DMS79 (cell line): ENCODE measurements at places on chromosomes 3 and 15.

DNA sequence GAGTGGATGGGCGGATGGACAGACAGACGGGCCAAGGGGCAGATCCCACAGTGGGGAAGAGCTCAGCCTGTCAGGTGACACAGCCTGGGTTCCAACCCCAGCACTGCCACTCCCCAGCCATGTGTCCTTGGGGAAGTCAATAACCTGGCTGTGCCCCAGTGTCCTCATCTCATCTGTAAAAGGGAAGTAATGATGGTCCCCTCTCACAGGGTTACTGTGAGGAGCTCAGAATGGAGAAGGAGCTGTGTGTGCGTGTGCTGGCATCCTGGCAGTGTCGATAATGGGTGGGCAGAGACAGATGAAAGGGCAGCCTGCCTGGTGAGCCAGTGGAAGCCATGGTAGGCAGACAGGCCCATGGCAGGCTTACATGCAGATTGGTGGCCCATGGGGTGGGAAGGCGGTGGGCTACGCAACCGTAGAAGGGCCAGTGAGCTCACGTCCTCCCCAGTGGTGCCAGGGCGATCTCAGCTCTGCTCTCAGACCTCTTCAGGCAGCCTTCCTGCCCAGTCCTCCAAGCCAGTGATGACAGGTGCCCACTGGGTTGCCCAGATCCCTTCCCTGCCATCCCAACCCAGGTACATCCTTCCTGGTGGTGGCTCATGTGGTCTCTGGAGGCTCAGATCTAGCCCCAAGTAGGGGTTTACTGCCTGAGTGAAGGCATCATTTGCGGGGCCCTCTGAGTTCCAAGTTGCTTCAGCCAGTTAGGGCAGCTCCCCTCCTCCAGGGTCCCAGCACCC is 2.3 kb upstream of the DNAJB8 start:
- no peak for DNase-seq

DNA sequence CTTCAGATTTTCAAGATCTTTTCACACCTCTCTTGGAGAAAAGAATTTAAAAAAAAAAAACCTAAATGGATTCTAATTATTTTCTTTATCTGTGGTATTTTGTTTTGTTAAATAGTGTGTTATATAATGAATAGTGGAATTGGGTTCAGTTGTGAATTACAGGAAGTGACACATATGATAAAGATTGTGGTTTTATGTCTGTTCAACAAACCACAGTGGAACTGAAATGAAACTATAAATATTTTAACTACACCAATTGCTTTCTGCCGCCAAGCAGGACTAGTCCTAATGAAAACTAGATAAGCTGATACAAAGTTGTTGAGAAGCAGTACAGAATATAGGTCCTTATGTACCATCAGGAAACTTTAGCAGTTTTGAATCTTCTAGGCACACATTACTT is 121.6 kb downstream of the UBE2E2 start:
- DNase-seq = no peak

DNA sequence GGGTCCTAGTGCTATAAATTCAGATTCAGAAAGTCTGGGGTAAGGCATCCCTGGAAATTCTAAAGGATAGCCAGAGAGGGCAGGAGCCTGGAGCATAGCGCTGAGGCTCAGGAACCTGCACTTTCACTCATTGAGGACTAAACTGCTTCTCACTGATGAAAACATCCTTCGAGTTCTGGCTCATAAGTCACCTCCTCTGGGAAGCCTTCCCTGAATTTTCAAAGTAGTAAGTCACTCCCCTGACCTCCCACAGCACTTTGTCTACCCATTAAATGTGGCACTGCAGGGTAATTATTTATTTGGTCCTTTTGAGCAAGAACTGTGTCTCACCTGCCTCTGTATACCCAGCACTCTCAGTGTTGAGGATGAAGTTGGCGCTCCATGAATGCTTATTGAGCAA is 30.9 kb downstream of the HRH1 start:
- no peak for DNase-seq

DNA sequence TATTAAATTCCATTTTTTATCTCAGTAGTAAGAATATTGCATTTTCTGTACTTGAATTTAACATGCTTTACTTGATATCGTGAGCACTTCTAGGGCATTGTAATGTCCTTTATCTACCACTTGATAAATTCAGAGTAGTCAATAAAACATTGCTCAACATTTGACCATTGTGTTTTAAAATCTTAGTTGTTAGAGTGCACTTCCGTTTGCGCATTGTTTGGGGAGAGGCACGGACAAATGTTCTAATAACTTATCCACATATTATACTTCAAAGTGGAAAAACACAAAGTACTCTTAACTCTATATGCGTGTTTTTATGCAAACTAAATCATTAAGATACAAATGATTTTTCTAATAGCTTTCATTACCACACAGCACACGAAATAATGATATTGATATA is 419 bp downstream of the FAM227B start:
- DNase-seq = no peak

DNA sequence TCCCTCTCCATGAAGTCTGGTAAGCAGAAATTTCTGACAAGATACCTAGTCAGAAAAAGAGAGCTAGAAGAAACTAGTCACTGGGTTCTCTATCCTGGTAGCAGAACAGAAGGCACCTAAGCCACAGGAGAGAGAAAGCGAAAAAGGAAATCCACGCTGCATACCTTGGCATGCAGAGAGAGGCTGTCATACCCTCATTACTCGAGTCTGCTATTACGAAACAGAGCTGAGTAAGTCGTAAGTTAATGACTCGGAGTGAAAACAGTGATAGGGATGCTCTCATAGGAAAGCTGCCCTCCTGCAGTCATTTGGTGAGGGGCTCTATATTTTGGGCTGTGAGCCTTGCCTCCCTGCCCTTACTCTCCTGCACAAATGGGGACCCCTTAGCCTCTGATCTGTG is 16.2 kb downstream of the CLRN1 start:
- no peak for DNase-seq

GRCh38 chr3:108528459-108529252 is 18.3 kb upstream of the MYH15 start:
- no peak for DNase-seq

DNA sequence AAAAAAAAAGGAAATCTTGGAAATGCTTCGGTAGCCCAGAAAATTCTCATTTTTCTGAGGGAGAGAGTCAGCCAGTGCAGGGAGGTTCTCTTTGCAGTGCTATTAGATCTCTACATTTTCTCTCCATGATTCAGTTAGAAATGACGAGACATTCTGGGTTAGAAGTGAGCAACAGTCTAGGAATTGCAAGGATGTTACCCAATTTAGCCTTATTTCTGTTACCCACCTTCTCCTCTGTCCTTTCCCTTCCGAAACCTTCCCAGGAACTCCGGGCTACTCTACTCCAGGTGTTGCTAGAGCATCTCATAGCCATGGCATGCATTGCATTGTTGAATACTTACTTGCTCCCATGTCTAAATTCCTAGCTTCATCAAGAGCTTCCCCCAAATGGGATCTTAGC is 106.8 kb downstream of the EDEM1 start:
- DNase-seq = no peak

DNA sequence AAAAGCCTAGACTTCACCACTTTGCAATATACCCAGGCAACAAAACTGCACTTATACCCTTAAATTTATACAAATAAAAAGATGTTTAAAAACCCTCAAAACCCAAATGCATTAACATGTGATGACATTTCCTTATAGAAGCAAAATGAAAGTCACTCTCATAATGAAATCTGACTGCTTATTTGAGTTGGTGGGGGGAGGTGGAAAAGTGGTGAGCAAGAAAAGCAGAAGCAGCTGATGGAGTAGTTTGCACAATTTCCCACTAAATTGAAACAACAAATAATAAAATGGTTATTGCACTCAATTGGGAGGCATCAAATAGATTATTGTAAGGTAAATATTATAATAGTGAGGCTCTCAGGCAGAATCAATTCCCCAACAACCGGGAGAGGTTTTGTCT is 54.0 kb upstream of the GADL1 start:
- no peak for DNase-seq

- DNase-seq = no peak
Observed at GRCh38 chr3:71380096-71380495, 203.4 kb downstream of the FOXP1 start.

- no peak for DNase-seq
Observed at GRCh38 chr15:63928185-63928842, 94.6 kb upstream of the HERC1 start.

- no peak for DNase-seq
Observed at GRCh38 chr15:78623786-78624497, 3.1 kb upstream of the CHRNA3 start.

DNA sequence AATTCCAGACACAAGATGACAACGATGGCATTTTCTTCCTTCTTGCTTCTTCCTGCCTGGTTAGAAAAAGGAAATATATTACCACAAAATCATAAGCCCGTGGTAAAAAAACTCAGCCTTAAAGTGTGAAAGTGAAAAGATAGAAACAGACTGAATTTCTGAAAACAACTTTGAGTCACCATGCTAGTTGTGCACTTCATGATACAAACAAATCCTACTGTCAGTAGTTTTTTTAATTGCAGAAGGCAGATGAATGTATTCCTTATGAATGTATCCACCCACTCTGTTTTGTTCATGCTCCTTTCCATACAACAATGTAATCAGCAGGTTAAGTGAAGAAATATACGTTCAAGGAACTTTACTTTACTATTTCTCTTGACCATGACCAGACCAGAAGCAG is 1144.7 kb downstream of the OTOL1 start:
- DNase-seq = no peak

- no peak for DNase-seq
Observed at GRCh38 chr3:135432402-135432801, 533.1 kb upstream of the PPP2R3A start.

GRCh38 chr15:70833861-70834765 is 19.8 kb downstream of the LARP6 start:
- DNase-seq = no peak

GRCh38 chr3:27730774-27731659 is 8.9 kb upstream of the EOMES start:
- no peak for DNase-seq
